Lung (tissue), 17 donors: ENCODE measurements at places on chromosomes 2 and 18. TPM values are rescaled to one million over a fixed set of nuclear protein-coding genes. Genes with fewer than 3 reads are reported as not detected.
A peak's percentile ranks its signal among the peaks of the same experiment; 100 is the strongest.

LRATD1 gene
- polyA plus RNA-seq, result 7.1 TPM

DNA sequence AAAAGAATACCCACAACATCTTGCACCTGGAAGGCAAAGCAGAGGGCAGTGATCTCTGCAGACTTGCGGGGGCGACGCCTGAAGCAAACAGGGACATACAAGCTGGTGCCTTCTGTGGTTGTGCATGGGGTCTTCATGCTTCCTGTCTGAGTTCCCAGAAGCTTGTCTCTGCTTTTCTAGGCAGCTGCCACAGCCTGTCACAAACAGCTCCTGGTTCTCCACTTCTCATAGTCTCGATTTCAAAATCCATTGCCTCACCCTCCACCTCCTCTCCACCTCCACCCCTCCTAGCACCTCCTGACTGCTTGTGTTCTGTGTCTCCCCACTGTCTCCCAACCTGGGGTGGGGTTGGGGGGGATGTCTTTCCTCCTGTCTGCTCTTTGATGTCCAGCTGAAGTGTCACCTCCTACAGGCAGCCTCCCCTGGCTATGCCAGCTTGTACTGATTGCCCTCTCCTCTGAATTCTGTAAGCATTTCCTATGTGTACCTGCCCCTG is 1.7 kb upstream of the PROC start:
- peak; percentile 29 for DNase-seq

GRCh38 chr2:188294352-188294926 is 2.8 kb downstream of the GULP1 start:
- peak; percentile 42 for DNase-seq

- no peak for DNase-seq
Measured at GRCh38 chr18:63142594-63143225, 176.9 kb downstream of the BCL2 start.

DNA sequence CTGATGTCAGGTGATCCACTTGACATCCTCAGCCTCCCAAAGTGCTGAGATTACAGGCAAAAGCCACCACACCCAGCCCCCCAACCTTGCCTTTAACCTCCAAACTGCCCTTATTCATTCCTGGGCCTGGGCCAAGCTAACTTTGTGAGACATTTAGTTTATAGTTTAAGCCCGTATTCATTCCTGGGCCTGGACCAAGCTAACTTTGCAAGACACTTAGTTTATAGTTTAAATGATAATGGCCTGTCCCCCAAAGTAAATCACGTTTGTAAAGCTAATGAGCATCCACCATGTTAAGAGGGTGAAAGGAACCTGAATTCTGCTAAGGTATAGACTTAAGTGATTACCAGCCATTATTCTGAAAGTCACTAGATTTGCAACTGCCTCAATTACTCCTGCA is 68.7 kb downstream of the NEURL3 start:
- DNase-seq, result no peak

- DNase-seq, result peak; percentile 96
Measured at GRCh38 chr2:72825257-72826155, at the start of gene EXOC6B. Gene EXOC6B (minus strand): TSS chr2:72826033.

GRCh38 chr2:129782633-129782990 is 196.9 kb upstream of the RAB6C start:
- peak; percentile 6 for DNase-seq

TDRD15 gene
- not detected for polyA plus RNA-seq

DNA sequence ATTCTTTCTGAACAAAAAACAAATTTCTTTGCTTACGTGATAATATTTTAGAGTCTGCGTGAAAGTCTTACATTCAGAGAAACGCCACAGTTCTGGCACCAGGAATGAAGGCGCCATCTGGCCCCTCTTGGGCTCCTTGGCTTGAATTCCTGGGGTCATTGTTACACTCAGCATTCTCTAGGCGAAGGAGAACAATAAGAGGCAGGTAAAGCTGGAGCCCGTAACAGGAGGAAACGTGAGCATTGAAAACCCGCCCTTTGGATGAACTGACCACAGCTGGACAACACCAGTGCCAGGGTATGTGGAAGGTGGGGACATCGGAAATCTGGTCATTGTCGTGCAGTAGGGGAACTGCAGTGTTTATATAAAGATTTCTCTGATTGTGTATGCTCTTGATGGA is 144.8 kb downstream of the RNF152 start:
- peak; percentile 76 for DNase-seq

DNA sequence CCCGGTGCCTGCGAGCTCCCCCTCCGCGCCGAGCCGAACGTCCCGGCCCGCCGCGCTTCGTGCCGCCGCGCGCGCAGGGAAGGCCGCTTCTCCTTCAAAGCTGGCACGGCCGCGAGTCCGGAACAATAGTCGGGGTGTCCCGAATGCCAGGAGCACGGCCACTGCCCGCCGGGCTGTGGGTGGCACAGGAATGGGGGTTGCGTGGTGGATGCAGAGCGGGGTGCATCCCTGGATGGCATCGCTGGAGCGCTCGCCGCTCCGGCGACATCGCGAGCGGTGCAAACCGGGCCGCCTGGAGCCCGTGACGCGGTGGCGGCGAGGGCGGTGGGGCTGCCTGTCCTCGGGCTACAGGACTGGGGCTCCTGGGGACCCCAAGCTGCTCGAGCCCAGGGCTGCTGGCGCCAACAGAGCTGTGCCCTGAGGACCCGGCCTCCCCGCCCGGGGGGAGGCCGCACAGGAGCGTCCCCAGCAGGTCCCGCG is 1.1 kb upstream of the SATB2 start:
- DNase-seq, result no peak

DNA sequence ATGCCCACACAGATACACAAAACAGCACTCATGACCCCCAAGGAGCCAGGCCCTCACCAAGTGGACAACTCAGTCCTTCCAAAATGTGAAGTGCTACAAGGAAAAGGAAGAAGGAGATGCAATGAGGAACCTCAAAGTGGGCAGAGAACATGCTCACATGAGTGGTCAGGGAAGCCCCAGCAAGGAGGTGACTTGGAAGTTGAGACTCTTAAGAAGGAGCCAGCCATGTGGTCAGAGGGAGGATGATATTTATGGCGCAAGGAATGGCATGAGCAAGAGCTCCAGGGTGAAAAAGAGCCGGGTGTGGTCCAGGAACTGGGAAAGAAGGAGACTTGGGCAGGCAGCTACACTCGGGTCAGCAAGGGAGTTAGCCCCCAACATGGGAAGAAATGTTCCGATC is 30.0 kb upstream of the KLHL29 start:
- no peak for DNase-seq

GRCh38 chr2:165406173-165406572 is 63.3 kb upstream of the CSRNP3 start:
- DNase-seq, result no peak

RGPD4 gene
- polyA plus RNA-seq, result not detected

- DNase-seq, result peak; percentile 45
Measured at GRCh38 chr2:182426918-182427240, at the start of gene PDE1A. Gene PDE1A (minus strand): TSS chr2:182427036.

DARS1 gene
- 66.5 TPM for polyA plus RNA-seq

GRCh38 chr2:165562233-165562632 is 92.7 kb downstream of the CSRNP3 start:
- DNase-seq, result peak; percentile 96

DNA sequence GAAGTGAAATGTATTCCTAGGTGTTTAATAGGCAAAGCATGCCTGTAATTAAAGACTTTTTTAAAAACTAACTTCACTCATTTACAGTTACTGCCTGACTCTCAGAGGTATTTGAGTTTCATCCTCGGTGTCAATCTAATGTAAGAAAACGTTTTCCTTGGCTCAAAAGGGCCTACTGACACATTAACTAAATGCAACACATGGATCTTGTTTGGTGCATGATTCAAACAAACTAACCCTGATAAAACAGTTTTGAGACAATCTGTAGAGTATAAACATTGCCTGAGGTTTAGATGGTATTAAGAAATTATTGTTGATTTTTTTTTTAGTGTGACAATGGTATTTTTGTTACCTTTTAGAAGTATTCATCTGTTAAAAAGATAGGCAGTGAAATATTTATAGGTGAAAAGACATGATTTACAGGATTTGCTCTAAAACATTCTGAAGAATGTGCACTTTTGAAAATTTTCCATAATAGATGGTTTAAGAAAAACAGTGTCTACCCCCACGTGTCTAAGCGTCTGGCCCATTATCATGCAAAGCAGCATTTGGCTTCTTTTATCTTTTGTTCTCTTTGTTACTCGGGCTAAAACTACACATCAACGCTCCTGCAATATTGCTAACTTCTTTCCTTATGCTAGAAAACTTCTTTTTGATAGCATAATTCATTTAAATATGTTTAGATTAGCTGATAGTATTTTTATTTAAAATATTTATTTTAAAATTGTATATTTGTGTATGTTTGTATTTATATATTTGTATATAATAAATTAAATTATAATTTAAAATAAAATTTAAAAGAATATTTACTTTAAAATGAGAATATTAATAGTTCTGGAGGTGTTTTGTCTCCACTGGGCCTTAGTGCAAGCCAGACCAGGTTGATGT is 160.2 kb upstream of the NDUFV2 start:
- no peak for DNase-seq

DNA sequence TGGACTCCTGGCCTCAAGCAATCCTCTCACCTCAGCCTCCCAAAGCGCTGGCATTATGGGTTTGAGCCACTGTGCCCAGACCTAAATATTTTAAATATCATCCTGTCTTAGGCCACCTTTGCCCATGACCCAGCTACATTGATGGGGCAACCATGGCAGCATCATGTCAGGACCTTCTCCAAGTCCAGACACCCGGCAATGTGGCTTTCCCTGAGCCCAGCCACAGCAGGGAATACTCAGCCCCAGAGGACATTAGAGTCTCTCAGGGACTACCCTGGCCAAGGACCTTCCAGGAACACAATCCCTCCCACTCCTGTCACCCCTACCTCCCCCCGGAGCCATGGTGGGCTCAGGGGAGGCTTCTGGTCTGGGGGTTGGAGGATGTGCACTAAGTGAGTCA is 72.8 kb downstream of the SMAD7 start:
- no peak for DNase-seq

GRCh38 chr2:152485954-152486736 is 151.2 kb downstream of the FMNL2 start:
- peak; percentile 75 for DNase-seq

DNA sequence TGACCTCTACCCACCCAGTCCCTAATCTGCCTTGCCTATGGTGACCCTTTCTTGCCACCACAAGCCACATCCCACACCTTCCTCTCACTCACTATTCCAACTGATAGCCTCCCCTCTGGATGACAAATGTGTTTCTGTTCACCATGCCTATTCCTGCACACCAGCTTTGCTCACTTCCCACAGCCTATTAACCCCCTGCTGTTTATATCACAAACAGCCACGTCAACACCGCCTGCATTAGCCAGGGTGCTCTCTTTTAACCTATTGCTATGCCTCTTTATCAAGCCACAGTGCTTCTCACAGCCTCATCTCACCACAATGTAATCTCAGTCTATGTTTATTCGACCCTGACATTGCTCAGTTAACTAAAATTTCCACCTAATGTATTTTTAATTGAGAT is 271.8 kb downstream of the SUCLG1 start:
- no peak for DNase-seq

GRCh38 chr2:215602997-215603396 is 167.1 kb upstream of the FN1 start:
- DNase-seq, result no peak

DNA sequence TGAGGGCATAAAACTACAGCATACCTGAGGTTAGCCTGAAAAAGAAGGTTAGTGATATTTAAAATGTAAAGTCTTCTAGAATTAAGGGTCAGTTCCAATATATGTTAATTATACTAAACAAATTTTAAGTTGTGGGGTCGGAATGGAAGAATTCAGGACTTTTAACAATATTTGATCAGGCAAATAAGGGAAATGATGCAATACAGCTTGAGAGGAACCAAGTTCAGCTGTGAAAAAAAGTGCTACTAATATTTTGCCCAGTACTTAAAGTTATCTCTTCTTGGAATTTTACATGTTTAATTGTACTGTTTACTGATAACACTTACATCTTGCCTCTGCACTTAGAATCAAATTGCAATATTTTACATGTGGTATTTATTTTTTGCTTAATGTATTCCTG is 345.5 kb upstream of the CWC22 start:
- no peak for DNase-seq

GRCh38 chr2:37916512-37917082 is 8.5 kb upstream of the RMDN2 start:
- DNase-seq, result peak; percentile 91

ALK gene
- polyA plus RNA-seq, result 0.10 TPM

ACVR1C gene
- 0.35 TPM for polyA plus RNA-seq

- DNase-seq, result no peak
Measured at GRCh38 chr18:49588971-49589370, 27.1 kb downstream of the LIPG start.

DNA sequence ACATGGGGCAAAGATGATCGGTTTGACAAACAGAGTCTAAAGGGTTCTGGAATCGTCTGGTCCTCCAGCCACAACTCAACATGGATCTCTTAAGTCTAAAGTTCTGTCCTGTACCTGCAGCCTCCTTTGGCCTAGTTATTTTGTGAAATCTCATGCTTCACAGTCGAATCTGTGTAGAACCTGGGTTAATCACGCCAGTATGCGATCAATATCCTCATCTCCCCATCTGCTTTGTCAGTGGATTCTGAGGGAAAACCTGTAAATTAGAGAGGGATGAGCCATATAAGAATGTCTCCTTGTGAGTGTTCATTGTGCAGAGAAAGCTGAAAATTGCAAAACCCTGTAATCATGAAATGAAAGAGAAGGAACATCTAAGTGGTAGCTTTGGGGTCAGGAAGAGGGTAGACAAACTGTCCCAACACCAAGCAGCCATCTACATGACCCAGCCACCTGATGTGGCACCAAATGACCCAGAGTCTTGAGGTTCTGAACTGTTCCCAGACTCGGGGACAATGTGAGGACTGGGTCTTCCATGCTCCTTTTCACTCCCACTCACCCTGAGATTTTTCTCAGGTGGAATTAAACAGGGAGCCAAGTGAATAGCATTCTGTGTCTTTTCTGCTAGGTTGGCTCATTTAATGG is 175.6 kb downstream of the ALPK2 start:
- DNase-seq, result no peak
